ENCODE measurements at places on chromosomes 7 and 10.

- no peak for DNase-seq
Measured at GRCh38 chr7:124276005-124276622, 243.2 kb upstream of the TMEM229A start.

DNA sequence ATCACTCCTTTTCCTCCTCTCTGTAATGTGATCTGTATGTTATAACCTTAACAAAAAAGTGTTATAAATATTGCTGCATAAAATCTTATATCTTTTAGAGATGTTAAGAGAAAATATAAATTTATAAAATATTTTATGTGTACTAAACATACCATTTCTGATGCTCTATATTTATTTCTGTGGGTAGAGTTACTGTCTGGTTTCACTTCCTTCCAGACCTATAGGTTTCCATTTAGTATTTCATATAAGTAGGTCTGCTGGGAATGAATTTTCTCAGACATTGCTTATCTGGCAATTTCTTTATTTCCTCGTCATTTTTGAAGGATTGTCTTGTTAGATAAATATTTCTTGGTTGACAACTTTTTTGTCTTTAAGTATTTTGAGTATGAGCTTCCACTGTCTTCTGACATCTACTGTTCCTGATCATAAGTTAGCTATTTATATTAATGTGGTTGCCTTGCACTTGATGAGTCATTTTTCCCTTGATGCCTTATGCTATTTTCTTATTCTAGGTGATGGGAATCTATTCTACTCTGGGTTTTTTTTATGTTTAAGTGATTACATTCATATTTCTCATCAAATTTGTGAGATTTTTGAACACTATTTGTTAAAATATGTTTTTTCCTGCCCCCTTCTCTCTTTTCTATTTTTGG is 11.2 kb upstream of the THSD7A start:
- DNase-seq: no peak

GRCh38 chr10:61729596-61729995 is 66.9 kb downstream of the CABCOCO1 start:
- DNase-seq: no peak

DNA sequence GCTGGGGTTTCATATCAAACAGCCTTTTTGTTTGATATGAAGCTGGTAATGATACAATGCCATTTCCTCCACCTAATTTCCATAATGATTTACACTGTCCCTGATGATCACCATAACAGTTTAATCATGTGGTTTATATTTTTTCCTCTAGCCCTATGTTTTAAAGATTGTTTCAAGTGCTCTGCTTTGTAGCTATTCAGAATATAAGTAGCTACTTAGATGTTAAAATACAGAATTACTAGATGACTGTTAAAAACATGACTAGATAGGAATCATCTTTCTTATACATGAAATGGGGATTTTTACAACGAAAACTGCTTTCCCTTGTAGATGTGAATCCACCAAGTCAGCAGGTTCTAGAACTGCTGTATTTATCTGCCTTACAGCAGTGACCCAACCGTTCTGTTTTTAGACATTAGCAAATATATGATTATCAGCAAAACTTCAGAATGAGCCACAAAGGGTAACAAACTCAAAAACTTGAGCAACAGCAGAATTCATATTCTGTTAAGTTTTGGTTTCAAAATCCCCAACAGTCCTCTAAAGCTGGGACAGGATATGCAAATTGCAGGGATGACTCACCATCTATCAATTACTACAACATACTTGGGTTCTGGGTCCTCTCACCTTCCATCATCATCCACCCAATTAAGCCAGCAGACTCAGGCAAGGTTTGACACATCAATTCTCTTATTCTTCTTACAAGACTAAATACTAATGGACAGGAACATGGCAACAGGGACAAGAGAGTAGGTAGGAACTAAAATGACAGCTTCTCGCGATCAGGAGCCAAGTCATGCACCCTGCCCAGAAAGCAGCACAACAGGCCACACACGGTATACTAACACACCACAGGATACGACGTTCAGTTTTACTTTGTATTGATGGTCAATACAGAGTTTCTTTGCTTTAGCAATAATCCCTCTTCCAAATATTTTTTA is 83.9 kb downstream of the PIP4K2A start:
- no peak for DNase-seq

DNA sequence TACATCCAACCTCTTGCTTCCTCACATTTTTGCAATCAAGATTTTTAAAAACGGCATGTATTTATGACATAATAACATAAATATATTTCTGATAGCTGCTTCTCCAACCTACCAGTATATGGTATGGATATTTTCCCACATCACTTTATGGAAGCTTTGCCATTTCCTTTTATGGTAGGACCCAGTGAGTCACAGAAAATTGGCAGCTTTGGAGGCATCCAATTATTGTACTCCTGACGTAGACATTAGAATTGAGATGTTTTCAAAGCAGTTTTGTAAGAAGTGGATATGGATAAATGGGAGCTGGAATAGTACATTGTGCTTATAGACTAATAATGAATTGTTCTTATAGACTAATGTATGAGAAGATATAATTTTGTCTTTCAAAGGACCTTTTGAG is 23.8 kb upstream of the BICC1 start:
- DNase-seq: no peak

DNA sequence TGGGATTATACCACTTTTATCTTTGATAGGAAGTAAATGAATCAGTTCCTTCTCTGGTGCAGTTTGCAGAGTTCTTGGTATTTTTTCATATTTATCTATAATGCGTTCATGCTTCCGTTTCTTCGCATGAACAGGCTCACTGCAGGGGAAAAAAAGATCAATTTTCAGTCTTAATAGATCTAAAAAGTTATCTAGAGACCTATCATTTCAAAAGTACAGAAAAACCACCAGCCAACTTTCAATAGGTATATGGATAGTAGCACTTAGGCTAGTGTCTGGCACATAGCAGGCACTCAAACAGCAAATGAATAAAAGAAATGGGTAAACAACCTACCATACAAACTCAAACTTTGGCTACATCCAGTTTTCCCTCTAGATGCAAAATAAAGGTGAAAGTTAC is 5.5 kb downstream of the NOC3L start:
- no peak for DNase-seq

DNA sequence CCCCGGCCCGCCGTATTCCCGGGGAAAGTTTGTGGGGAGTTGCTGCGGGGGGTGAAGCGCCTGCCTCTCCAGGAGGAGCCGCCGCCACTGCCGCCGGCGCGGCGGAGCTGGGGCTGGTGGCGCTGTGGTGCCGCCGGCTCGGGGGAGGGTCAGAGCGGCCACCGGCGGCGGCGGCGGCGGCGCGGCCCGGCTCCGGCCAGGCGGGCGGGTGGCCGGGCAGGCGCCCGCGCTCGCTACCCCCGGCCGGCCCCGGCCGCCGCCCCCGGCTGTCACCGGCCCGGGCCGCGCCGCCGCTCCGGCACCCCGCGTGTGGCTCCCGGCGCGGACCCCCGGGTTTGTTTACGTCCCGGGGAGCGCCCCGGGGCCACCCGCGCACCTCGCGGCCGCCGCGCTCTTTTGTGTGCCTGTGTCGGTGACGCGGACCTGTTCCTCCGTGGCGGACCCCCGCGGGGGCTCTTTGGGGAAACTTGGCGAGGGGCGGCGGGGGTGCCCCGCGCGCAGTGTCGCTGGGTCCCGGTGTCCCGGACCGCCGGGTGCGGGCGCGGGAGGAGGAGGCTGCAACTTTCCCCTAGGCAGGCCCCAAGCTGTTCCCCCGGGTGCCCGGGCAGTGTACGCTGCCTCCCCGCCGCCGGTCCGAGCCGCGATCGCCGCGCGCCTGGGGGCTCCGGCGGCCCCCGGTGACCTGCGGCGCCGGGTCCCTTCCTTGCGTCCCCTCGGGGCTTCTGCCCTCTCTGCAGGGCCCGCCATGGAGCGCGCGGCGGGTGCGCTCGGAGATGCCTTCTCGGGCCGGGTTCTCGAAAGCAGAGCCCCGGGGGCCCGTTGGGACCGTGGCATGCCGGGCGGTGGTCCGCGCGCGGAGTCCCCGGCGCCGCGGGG is 593 bp upstream of the CUX1 start:
- DNase-seq: peak; percentile 3

GRCh38 chr7:18680576-18680975 is 185.0 kb downstream of the HDAC9 start:
- DNase-seq: no peak

- no peak for DNase-seq
Measured at GRCh38 chr7:131934452-131934851, 378.0 kb upstream of the PODXL start.

DNA sequence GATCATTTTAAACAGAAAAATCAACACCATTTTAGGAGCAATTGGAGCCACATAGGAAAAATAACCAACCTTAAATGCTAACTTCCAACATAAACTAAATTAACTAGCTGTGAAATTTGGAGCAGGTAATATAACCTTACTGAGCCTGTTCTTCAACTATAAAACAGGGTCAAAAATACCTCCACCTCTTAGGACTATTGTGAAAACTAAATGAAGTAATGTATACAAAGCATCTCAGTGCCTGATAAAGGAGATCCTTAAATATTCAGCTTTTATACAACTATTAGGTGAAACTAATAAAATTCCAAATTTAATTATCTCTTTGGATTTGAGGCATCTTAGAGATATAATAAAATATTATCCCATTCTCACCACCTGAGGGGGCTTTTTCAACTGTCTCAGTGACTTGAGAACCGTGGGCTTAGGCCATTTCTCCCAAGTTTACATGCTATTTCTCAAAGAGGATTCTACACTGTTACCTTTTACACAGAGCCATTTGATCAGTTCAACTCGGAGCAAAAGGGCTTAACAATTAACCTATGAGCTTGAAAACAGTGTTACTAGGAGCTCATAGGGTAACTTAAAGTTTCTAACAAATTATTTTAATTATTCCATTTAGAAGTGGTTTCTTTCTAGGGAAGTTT is 165.0 kb upstream of the ASAH2 start:
- no peak for DNase-seq

- DNase-seq: no peak
Measured at GRCh38 chr7:137094-137891, 55.1 kb upstream of the FAM20C start.

DNA sequence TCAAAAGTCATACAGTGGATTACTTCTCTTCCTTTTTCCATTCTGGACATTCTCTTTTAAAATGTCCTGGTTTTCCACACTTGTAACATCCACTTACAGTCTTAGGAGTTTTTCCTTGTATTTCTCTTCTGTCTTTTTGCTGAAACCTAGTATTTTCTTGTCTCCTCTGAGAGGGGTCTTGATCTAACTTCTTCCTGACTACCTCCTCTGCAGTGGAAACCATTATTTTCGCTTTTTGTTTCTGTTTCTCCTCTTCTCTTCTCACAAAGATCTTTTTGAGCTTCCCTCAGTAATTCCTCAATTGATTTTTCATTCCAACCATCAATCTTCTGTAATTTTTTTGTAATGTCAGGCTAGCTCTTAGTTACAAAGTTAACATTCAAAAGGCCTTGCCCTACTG is 23.7 kb upstream of the ELOVL3 start:
- DNase-seq: no peak

GRCh38 chr10:8331896-8332729 is 277.6 kb downstream of the GATA3 start:
- peak; percentile 75 for DNase-seq

- DNase-seq: no peak
Measured at GRCh38 chr10:110802551-110803238, 69.0 kb upstream of the PDCD4 start.

DNA sequence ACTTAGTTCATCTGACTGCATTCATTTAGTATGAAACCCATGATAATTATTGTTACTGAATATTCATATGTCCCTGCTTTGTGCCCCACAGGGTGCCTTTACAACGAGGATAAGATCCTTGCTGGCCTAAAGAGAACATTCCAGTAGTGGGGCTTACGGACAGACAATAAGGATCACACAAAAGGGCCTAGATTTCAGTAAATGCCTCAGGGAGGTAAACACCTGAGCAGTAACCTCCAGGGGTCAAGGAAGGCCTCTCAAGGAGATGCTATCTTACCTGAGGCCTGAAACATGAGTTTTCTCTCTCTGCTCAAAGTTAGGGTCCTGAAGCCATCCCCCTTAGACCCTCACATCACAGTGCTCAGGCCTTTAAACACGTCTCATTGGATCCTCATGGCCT is 228.7 kb downstream of the TCF7L2 start:
- no peak for DNase-seq

GRCh38 chr7:90663176-90663575 is 67.1 kb downstream of the CDK14 start:
- no peak for DNase-seq

- no peak for DNase-seq
Measured at GRCh38 chr10:102644066-102644645, at the start of gene TRIM8. Gene TRIM8, plus strand, starts transcription at chr10:102644479. Its CDS starts 139 bp downstream, at chr10:102644618.

DNA sequence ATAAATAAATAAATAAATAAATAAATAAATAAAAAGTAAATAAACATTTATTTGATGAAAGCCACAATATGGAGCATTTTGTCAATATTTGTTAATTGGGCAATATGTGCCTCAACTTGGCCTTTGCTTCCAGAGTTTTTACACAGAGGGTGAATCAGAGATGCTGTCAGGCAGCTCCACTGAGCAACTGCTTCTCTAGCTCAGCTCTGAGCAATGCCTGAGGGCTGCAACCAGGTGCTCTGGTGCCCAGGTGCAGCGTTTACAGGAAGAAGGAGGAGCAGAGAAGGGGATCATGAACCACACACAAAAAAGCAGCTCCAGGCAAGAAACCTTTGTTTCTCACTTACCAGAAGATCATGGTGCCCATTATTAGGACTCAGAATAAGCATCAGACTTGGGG is 876.2 kb upstream of the AUTS2 start:
- DNase-seq: no peak

GRCh38 chr7:21962677-21963076 is 17.0 kb upstream of the CDCA7L start:
- no peak for DNase-seq

DNA sequence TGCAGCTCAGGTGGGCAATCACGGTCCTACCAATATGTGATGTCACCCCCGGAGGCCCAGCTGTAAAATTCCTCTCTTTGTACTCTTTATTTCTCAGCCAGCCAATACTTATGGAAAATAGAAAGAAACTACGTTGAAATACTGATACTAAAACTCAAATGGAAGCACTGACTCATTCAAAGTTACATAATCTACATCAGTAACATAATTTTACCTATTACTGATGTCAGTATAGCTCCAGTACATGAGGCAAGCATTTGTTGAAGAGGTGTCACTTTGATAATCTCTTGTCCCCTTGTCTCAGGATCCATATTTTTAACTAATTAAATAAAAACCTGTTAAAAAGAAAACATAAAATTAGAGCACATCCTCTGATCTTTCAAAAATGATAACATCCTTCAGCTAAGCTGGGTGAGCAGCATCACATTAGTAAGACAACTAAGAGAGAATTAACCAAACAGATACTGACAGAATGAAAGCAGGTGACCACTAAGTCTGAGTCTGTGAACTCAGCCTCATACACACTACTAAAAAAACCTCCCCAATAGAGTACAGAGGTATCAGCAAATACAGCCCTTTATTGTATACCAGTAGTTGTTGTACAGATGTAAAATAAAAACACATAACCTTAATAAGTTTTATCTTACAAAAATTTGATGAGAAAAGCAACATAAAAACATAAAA is 17.6 kb downstream of the SLC25A40 start:
- DNase-seq: no peak

GRCh38 chr7:97973206-97973658 is 16.8 kb downstream of the OCM2 start:
- no peak for DNase-seq

GRCh38 chr10:43160921-43161255 is 22.6 kb downstream of the CSGALNACT2 start:
- DNase-seq: no peak

Data from stimulated activated CD8-positive, alpha-beta memory T cell treated with anti-CD3 and anti-CD28 coated beads, Interleukin-7, amount 100 ng/mL, for 1 hour (primary cell).